Ureter (tissue), 1 donor: ENCODE measurements at places on chromosomes 7 and 10. TPM values are rescaled to one million over a fixed set of nuclear protein-coding genes. Genes with fewer than 3 reads are reported as not detected.

DNA sequence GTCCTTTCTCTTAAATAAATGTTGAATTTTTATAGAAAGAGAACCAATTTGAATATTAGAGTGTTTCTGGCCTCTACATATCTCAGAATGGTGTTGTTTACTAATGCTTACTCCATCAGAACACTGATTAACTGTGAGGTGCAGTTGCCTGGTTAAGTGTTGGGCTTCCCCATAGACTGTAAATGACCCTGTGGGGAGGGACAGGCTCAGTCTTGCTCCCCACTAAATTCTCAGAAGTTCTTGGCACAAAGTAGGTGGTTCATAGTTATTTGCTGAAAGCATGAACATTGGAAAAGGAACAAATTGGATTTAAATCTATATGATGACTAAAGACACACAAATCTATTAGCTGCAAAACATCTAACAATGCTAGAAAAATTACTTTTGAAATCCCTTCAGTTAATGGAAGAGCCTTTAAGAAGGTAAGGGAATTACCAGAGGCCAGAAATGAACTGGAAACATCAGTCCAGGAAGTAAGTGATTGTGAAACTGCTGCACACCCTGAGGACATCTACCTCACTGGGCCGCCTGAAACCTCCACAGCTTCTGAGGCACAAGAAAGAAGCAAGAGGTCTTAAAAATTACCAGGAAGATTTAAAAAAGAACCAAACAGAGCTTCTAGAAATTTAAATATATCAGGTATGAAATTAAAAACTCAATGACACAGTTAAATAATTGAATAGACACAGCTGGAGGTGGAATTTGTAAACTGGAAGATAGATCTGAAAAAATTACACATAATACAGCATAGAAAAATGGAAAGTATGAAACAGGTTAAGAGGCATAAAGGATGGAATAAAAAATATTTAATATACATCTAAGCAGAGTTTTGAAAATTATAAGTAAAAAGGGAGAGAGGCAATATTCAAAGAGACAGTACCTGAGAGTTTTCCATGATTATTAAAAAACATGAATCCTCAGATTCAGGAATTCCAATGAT lies 17.8 kb upstream of the COMTD1 start:
- DNase-seq: no peak

- no peak for DNase-seq
These were observed 144.0 kb downstream of the AUTS2 start for GRCh38 chr7:69742237-69742636.

DNA sequence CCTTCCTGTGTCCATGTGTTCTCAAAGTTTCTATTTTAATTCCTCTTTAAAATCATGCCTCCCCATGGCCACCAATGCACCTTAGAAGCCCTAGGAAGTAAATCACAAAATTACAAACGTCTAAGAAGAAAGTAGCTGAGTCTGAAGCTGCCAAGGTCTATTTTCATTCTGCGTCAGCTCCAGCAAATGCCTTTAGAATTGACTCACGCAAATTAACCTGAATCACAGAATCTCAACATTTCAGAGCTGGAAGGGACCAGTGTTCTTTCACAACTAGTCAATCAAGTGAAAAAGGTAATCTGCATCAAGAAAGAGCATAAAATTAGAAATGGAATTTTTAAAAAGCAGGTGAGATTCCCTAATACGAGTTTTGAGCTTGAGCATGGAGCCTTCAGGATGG lies 1017.6 kb downstream of the SORCS3 start:
- no peak for DNase-seq

- DNase-seq: no peak
These were observed 132.7 kb downstream of the NEURL1 start for GRCh38 chr10:103626178-103626577.

Gene ANLN
- total RNA-seq: 5.8 TPM

- no peak for DNase-seq
These were observed 74.2 kb downstream of the ARMC3 start for GRCh38 chr10:23001901-23002516.

GRCh38 chr10:47376522-47377220 lies 7.4 kb downstream of the ZNF488 start:
- peak; percentile 14 for DNase-seq

DNA sequence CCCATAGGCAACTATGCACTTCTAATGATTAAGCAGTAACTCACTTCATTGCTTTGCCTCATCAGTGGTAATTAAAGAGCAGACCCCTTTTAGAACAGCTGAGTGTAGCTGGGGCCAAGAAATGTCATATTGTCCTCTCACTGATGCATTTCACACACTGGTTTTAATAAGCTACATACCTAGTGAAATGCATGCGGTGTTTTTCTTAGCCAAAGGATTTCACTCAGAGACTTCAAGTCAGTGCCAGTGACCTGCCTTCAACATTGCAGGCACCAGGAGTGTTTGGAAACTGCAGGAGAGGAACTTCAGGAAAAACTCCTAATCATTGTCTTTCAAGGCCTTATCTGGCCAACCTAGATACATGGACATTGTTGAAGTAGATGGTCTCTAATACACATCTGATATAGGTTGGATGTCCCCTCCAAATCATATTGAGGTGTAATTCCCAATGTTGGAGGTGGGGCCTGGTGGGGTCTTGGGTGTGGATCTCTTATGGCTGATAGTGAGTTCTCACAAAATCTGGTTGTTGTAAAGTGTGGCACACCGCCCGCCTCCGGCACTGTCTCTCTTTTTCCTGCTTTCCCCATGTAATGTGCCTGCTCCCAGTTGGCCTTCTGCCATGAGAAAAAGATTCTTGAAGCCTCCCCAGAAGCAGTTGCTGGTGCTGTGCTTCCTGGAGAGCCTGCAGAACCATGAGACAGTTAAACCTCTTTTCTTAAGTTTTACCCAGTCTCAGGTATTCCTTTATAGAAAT lies 252.7 kb upstream of the PLXDC2 start:
- DNase-seq: no peak

Gene AGAP3
- total RNA-seq: 178 TPM

GRCh38 chr7:11298220-11298619 lies 324.5 kb downstream of the PHF14 start:
- DNase-seq: no peak

DNA sequence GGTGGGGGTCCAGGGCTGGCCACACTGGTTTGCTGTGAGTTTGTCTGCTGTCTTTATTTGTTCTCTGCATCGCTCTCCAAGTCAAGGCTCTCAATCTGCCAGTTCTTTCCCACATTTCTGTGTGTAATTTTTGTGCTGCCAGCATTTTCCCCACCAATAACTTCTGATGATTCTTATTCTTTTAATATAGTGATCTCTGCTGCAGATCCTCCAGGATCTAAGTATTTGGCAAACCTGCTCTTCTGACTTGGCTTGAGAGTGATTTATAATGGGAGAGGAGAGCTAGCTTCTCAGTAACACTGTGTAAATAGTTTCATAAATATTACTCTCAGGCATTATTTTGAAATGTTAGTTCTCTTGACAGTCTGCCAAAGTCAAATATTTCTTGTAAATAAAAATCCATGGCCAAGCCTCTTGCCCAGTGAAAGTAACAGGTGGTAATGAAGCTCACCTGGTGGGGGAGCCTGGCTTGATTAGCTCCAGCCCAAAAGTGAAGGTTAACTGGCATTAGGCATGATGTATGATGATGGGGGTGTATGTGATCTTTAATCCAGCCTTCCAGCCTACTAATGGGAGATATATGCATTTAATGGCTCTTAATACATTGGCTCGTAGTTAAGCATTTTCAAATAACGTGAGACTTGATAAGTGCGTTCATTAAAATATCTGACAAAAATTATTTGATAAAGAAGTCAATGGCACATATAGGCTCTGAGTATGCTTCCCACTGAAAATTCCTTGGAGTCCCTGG lies 1055.9 kb downstream of the KCNMA1 start:
- DNase-seq: no peak

DNA sequence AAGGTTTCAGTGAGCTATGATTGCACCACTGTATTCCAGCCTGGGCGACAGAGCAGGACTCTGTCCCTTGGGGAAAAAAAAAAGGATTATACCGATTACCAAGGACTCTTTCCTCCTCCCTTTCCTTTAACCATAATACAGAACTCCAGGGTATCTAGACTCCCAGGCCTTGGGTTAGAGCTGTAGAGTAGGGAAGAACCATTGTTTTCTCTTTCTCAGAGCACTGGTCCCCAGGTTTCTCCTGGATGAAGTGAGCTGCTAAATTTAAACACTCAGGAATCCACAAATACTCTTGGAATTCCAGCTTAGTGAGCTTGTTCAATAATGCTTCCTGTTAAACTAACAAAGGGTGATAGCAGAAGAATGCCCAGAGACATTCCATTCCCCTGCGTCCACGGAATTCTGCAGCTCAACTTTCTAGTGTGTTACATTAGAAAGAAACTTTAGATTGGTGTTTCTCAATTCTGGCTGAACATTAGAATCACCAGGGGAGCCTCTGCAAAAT lies 14.6 kb upstream of the RPEL1 start:
- no peak for DNase-seq

- DNase-seq: no peak
These were observed 17.6 kb downstream of the APBB1IP start for GRCh38 chr10:26455567-26456315.

Gene ASB10
- not detected for total RNA-seq

Gene SNX8
- 23.7 TPM for total RNA-seq

DNA sequence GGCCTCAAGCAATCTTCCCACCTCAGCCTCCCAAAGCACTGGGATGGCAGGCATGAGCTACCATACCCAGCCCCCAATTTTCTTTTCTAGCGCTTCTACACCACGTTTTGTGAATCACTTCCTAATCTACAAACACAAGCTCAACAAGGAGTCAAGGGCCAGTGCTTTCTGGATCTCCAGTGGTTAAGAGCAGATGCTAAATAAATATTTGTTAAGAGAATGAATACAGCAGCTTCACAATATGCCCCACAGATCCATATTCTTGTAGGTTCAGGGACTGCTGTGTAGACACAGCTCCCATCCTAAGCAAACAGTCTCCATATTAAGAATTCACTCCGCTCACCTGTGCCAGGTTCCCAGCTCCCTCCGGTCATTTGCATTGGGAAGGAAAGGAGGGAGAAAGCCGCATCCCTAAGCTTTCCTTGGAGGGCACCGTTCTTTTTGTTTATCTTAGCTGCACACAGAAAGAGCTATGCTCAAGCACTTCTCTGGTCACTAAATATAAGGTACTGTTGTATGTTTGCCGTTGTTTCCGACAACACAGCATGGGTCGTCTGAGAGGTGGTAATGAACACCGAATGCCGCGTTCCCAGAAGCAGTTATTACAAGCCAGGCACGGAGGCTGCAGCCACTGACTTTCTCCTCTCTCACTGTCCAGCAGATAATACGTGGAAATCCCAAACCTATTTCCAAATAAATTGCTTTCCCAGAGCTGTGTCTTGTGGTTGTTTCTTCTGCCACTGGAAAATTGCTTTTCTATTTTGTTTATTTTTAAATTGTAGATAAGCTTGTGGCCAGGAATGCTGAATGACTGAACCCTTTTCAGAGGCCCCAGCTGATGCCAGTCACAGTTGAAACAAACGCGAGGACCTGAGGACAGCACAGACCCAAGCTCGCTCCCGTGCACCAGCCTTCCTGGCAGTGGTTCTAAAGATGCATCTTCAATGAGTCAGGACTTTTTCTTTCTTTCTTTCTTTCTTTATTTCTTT lies 217.1 kb downstream of the PRPF18 start:
- no peak for DNase-seq

DNA sequence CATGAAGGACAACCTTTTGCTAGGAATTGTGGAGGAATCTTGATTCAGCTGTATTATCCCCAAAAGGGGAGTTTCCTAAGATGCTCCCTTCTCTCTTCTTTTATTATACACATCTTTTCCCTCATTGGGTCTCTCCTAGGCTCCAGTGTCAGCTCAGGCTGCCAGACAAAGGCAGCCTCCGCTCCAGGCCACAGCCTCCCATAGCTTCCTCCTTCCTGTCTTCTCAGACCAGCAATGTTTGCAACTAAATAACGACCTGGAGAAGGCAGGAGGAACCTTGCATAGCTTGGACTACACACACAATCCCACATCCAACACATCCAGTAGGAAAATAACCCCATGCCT lies 12.3 kb downstream of the SFXN3 start:
- DNase-seq: no peak

Gene OR9A2
- not detected for total RNA-seq

Gene OR2F1
- not detected for total RNA-seq

DNA sequence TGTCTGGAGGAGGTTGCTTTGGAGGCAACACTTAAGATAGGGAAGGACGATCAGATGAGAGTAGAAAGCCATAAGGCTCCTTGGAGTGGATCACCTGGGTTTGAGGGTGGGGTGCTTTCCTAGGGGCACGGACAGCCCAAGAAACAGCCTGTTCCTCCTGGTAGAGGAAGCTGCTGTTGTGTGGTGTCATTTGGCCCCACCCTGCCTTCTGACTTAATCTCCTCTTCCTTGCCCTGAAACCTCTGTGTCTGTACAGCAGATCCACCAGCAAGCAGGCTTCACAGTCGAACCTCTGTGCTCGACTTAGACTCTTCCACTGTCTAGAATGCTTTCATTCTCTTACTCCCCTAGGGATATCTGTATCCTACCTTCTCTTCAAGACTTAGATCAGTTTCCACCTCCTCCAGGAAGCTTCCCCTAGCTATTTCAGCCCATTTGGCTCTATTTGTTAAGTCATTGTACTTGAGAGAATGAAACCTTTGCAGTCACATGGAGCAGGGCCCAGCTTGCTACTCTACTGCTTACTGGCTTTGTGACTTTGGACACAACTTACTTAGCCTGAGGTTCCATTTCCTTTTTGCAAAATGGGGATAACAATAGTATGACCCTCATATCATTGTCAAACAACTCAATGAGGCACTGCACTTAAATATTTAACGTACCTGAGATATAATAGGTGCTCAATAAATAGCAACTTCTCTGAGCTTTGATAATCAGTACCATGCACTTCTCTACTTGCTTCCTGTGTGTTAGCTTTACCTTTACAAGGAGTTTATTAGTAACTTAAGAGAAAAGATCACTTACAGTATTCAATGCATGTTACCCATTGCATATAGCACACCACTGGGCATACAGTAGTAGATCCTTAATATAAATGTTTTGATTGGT lies 5.0 kb downstream of the MXI1 start:
- DNase-seq: no peak

- no peak for DNase-seq
These were observed 66.8 kb upstream of the CCNJ start for GRCh38 chr10:95976362-95977229.

GRCh38 chr10:2700626-2701305 lies 366.6 kb upstream of the PFKP start:
- no peak for DNase-seq

Gene BMPER
- total RNA-seq: 6.8 TPM

Gene OPALIN
- not detected for total RNA-seq

DNA sequence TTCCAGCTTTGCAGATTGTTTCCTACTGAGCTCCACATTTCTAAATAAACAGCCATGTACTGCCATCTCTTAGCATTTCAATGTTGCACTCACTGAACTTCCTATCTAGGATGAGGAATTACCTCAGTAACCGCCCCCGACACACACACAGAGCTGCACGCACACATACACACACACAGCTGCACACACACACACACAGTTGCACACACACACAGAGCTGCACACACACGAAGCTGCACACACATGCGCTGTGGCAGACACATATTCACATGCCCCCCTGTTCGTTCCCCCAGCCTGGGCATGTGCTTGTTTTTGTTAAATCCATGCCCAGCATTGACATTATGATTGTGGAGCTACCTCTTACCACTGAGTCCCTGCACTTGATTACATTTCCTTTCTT lies 39.6 kb upstream of the CNPY1 start:
- no peak for DNase-seq

Gene CCZ1B
- 84.9 TPM for total RNA-seq
